Glomerular endothelial cell (primary cell): ENCODE measurements at places on chromosomes 1 and 21.

GRCh38 chr1:89502042-89502441 lies 22.6 kb upstream of the LRRC8B start:
- no peak for DNase-seq

- no peak for DNase-seq
These were observed 48.2 kb upstream of the DNASE2B start for GRCh38 chr1:84350104-84350503.

DNA sequence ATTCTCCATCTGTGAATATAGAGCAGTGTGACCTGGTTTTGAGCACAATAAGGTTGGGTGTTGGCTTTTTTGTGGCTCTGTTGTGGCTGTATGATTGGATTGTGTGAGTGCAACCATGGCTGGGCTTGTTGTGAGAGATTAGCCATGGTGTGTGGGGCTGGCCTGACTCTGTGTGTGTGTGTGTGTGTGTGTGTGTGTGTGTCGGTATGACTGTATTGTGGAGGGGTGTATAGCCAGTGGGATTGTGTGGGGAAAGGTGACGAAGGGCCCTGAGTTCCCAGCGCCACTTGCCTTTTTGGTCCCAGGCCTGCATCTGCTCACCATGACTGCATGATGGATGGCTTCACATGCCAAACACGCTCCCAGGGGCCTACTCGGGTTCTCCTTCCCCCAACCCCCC lies 5.9 kb upstream of the SLC6A9 start:
- no peak for DNase-seq

DNA sequence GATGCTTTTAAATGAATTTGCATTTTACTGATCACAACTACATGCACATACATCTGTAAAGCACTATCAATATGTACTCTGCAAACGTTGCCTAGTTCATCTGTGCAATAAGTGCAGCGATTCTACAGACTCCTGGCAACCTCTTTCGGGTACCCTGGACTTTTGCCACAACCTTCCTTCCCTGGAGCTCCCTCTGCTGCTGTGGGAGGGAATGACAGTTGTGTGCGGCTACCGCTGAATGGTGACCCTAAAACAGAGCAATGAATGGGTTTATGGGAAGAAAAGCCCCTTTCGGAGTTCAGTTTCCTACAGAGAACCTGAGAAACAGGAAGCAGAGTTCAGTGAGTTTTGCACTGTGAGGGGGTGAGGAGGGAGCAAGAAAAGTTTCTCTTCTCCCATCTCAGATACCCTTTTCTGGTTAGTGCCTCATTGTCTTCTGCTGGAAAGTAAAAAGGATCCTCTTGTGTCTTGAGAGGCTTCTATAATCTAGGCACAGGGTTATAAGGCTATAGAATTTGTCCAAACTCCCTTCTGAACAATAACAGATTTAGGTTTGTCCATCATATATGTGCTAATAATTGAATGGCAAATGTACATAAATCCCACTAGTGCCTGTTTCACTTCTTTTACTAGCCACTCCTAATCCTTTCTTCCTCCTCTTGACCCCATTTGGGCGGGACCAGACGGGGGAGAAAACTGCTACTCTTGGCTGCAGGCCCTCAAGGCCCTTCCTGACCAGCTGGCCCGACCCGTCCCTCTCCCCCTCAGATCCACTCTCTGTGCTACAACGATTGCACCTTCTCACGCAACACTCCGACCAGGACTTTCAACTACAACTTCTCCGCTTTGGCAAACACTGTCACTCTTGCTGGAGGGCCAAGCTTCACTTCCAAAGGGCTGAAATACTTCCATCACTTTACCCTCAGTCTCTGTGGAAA lies 19.8 kb upstream of the SARS1 start:
- no peak for DNase-seq

DNA sequence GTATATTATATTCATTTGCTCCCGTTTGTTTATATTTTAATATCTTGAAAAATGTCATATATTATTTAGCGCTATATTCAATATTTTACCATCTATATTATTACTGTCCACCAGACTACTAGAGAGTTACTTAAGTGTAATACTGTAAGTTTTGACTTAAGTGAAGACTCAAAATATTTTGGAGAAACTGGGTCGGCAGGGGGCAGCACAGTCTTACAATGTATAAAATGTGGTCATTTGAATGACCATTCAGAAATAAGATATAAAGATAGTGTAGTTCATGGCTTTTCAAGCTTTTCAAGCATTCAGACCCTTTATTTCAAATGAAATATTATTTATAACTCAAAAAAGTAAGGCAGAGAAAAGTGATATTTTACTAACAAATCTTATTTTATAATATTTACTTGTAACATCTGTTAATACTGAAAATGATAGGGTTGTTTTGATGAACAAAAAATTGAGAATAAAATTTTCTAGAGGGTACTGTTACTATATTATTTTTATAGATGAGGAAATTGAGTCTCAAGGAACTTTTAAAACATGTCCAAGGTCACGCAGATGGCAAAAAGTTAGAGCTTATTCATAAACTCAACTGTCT lies 89.0 kb upstream of the SERTAD4 start:
- peak; percentile 50 for DNase-seq

- DNase-seq, result no peak
These were observed 7.1 kb upstream of the C1orf115 start for GRCh38 chr1:220682901-220683576.

DNA sequence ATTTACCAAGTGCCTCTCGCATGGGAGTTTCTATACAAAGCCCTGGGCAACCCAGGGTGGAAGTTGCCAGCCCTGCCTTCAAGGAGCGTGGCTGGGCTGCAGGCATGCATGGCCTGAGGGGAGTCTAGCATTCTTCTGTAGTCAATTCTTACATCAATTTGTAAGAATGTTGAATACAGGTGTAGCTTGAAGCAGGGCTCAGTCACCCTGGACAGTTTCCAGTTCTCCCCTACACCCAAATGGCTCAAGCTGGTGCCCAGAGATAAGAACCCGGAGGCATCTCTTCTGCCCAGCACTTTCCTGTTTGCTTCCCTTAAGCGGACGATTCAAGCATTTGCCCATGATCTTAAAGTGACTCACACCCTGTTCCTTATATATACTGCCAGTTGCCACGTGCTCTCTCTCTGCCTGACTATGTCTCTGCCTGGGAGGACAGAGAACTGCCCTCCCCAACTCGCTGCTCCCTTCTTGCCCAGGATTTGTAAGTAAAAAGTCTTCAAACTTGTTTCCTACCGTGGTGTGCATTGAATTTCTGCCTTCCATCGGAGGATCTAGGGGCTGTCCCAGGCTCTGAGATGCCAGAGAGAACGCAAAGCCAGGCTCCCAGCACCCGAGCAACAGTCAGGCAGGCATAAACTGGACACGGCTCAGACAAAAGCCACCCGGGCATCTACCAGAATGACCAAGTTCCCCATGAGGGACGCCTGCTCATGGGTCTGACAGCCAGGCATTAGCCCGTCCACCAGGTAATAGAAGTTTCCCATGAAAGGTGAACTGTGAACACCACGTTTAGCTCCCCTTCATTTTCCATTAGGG lies 50.9 kb upstream of the AJAP1 start:
- DNase-seq, result no peak

- no peak for DNase-seq
These were observed 16.8 kb upstream of the JAK1 start for GRCh38 chr1:64983110-64983509.

GRCh38 chr21:45410865-45411809 lies 6.2 kb downstream of the COL18A1 start:
- no peak for DNase-seq

GRCh38 chr1:54796902-54797301 lies 4.2 kb downstream of the TTC22 start:
- no peak for DNase-seq

GRCh38 chr1:65054481-65054880 lies 88.1 kb upstream of the JAK1 start:
- no peak for DNase-seq

- DNase-seq, result no peak
These were observed 59.8 kb downstream of the GNG12 start for GRCh38 chr1:67773462-67773861.

GRCh38 chr1:6869545-6869944 lies 84.3 kb downstream of the CAMTA1 start:
- no peak for DNase-seq

GRCh38 chr1:152505083-152505482 lies 5.5 kb upstream of the LCE5A start:
- DNase-seq, result no peak

GRCh38 chr1:33329600-33330305 lies 8.9 kb upstream of the A3GALT2 start:
- DNase-seq, result no peak

- DNase-seq, result no peak
These were observed 394.3 kb upstream of the ADGRL2 start for GRCh38 chr1:81406292-81406999.

DNA sequence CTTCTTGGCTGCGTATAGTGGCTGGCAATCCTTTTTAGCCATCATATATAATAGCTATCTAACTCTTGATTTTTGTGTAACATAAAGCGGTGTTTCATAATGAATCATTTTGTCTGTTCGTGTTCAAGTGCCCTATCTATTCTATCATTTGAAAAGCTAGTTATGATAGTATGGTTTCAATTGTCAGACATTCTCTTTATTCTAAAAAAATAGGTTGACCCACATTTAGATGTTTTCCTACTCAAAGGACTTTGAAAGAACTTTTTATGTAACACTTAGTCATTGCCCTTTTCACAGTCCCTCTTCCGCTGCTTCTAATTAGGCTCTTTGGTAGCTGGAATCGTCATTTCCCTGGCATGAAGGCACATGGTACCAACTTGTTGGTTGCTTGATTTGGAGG lies 272.2 kb upstream of the B3GALT2 start:
- DNase-seq, result no peak

DNA sequence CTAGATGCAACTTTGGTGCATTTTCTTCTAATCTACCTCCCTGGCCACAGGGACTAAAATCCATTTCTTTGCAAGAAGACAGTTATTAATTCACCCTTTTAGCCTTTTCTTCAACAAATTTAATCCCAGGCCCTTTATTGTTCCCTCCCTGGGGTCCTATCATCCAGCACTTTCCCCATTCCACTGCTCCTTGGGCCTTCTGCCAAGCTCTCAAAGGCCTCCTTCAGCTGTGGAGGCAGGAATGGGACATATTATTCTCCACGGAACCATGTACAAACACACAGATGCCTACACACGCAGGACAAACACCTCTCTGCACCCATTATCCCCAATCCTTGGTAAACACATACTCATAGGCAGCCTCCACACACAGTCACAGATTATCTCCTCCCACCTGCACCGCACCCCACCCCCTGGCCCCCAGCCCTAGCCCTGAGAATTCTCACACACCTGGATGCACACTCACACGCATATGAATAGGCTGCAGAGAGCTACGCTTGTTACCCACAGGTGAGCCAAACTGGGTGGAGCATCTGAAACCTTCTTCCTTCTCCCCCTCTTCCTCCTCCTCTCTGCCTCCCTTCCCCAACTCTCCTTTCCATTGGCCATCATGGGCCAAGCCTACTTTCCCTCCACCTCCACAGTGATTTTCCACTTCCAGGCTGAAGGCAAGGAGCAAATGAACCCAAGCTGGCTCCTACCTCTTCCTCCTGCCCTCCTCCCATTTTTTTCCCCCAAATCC lies 11.7 kb downstream of the TAGLN2 start:
- DNase-seq, result no peak

GRCh38 chr1:167328306-167328815 lies 107.7 kb downstream of the POU2F1 start:
- no peak for DNase-seq

DNA sequence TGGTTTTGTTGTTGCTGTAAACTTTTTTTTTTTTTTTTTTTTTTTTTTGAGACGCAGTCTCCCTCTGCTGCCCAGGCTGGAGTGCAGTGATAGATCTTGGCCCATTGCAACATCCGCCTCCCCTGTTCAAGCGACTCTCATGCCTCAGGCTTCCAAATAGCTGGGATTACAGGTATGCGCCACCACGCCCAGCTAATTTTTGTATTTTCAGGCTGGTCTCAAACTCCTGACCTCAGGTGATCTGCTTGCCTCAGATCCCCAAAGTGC lies 78.9 kb upstream of the SLC45A1 start:
- no peak for DNase-seq

GRCh38 chr21:38396325-38396724 lies 102.0 kb downstream of the ERG start:
- no peak for DNase-seq

GRCh38 chr1:54310439-54311328 lies 95.5 kb downstream of the SSBP3 start:
- no peak for DNase-seq

GRCh38 chr1:226428791-226429461 lies 21.0 kb upstream of the PARP1 start:
- DNase-seq, result no peak

GRCh38 chr1:13730291-13730690 lies 30.3 kb downstream of the PRDM2 start:
- DNase-seq, result no peak

- DNase-seq, result no peak
These were observed 34.2 kb downstream of the PKP1 start for GRCh38 chr1:201317551-201317950.

GRCh38 chr1:209150114-209150513 lies 433.4 kb upstream of the CAMK1G start:
- DNase-seq, result peak; percentile 7

GRCh38 chr1:11521582-11522399 lies 42.8 kb downstream of the DISP3 start:
- DNase-seq, result no peak

GRCh38 chr1:158810311-158810710 lies 20.8 kb upstream of the MNDA start:
- no peak for DNase-seq

GRCh38 chr1:6294890-6295556 lies 34.1 kb upstream of the GPR153 start:
- DNase-seq, result no peak

- DNase-seq, result no peak
These were observed 2.8 kb upstream of the MIXL1 start for GRCh38 chr1:226220473-226221189.

- DNase-seq, result no peak
These were observed 22.2 kb upstream of the SCAF4 start for GRCh38 chr21:31753949-31754707.

- no peak for DNase-seq
These were observed 4.4 kb upstream of the C1orf56 start for GRCh38 chr1:151043163-151043562.

- DNase-seq, result no peak
These were observed 54.2 kb upstream of the TNR start for GRCh38 chr1:175797576-175797975.

- no peak for DNase-seq
These were observed 101.5 kb upstream of the RAB4A start for GRCh38 chr1:229169399-229169798.

DNA sequence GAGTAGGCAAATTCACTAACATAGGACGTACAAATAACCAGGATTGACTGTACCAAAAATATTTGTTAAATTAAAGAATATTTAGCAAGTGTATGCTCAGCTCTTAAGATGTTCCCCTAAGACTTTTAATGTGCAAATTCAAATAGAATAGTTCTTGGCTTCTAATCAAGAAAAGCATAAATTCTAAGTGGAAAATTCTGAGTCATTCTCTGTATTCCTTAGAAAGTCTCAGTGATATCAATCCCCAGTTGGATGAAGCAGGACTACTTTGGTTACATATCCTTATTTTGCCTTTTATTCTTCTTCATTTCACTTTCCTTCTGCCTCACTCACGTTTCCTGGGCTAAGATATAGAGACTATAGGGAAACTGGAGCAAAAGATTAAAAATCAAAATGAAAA lies 130.2 kb downstream of the IFI44 start:
- DNase-seq, result no peak

GRCh38 chr1:94886361-94886760 lies 40.5 kb downstream of the CNN3 start:
- no peak for DNase-seq

- no peak for DNase-seq
These were observed 70.6 kb downstream of the FNBP1L start for GRCh38 chr1:93518516-93518915.

- DNase-seq, result peak; percentile 34
These were observed 735 bp downstream of the TTC13 start for GRCh38 chr1:230977761-230978490.
